ENCODE measurements at places on chromosomes 2 and 18. TPM values are rescaled to one million over a fixed set of nuclear protein-coding genes. Genes with fewer than 3 reads are reported as not detected.

Gene ST6GAL2
- 1.3 TPM for total RNA-seq

- no peaks in the 10 kb centered on the region for H3K36me3 ChIP-seq
- H3K27ac ChIP-seq: peak overlapping the region; percentile 90
- peaks cover 13% of the 10 kb centered on the region for H3K4me1 ChIP-seq
- H3K4me3 ChIP-seq: peak overlapping the region; percentile 80
Observed at GRCh38 chr18:51196811-51197660, 445 bp downstream of the MEX3C start.

- DNase-seq: no peak
- no peak overlapping the region for H3K27ac ChIP-seq
- H3K4me1 ChIP-seq: peaks cover 10% of the 10 kb centered on the region
- no peak overlapping the region for H3K4me3 ChIP-seq
- H3K36me3 ChIP-seq: peaks cover 19% of the 10 kb centered on the region
Observed at GRCh38 chr2:10584843-10585475, 104.8 kb downstream of the NOL10 start.

GRCh38 chr2:174606336-174606735 lies 8.7 kb upstream of the WIPF1 start:
- H3K27me3 ChIP-seq: no peaks in the 10 kb centered on the region
- DNase-seq: no peak
- H3K4me3 ChIP-seq: no peak overlapping the region
- no peaks in the 10 kb centered on the region for H3K36me3 ChIP-seq

Gene KIF5C
- total RNA-seq: 0.32 TPM

Gene HOXD12
- total RNA-seq: not detected

- DNase-seq: no peak
- no peak overlapping the region for H3K4me3 ChIP-seq
- peak overlapping the region; percentile 83 for H3K27ac ChIP-seq
- H3K4me1 ChIP-seq: peaks cover 23% of the 10 kb centered on the region
Observed at GRCh38 chr2:64023485-64024258, 4.4 kb upstream of the VPS54 start.

GRCh38 chr2:212905640-212906201 lies 245.7 kb downstream of the IKZF2 start:
- no peaks in the 10 kb centered on the region for H3K36me3 ChIP-seq
- H3K27me3 ChIP-seq: no peaks in the 10 kb centered on the region
- no peaks in the 10 kb centered on the region for H3K4me1 ChIP-seq
- H3K4me3 ChIP-seq: no peak overlapping the region

DNA sequence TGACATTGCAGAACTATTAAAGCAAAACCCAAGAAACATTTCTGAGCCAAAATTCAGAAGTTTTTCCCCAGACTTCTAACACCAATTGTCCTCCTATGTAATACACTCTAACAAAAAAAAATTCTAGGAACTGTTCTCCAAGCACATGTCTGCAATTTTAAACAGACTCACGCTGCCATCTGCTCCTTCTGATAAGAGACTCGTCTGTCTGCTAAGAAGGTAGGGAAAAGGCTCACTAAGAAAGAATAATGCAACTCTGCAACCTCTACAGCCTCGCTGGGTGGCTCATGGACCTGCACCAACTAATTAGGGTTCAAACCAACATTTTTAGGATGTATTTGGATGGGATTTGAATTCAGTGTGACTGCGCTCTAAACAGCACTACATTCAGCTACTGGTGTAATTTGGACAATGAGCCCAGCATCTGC lies 366.5 kb downstream of the DSC3 start:
- H3K27ac ChIP-seq: no peak overlapping the region
- H3K4me1 ChIP-seq: no peaks in the 10 kb centered on the region
- H3K4me3 ChIP-seq: no peak overlapping the region
- H3K36me3 ChIP-seq: no peaks in the 10 kb centered on the region

DNA sequence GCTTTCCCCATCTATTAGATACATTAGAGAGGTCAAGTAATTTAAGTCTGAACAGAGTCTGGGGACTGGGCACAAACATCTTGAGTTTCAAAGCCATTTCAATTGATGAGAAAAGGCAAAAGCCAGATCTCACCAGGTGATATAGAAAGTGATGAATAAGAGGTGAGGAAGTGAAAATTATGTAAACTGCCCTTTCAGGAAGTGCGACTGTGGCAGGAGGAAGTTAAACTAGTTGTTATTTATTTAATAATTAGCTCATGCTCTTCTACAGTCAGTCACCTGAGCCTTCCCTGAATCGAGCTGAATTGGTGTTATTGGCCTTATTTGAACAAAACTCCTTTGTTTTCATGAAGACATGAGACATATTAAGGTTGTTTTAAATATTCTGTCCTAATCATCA lies 115.1 kb downstream of the CDH20 start:
- no peaks in the 10 kb centered on the region for H3K4me1 ChIP-seq
- no peak overlapping the region for H3K27ac ChIP-seq
- no peaks in the 10 kb centered on the region for H3K36me3 ChIP-seq
- no peak for DNase-seq
- H3K27me3 ChIP-seq: no peaks in the 10 kb centered on the region

Gene RMC1
- 19.4 TPM for total RNA-seq

GRCh38 chr18:80247393-80247841 lies at the start of gene PARD6G:
PARD6G (minus strand) TSS chr18:80247514; CDS start chr18:80247348, 166 bp downstream.
- H3K4me1 ChIP-seq: no peaks in the 10 kb centered on the region
- peak; percentile 91 for DNase-seq
- no peaks in the 10 kb centered on the region for H3K36me3 ChIP-seq
- no peaks in the 10 kb centered on the region for H3K27me3 ChIP-seq
- H3K27ac ChIP-seq: peak within 1 kb of the TSS; percentile 24

DNA sequence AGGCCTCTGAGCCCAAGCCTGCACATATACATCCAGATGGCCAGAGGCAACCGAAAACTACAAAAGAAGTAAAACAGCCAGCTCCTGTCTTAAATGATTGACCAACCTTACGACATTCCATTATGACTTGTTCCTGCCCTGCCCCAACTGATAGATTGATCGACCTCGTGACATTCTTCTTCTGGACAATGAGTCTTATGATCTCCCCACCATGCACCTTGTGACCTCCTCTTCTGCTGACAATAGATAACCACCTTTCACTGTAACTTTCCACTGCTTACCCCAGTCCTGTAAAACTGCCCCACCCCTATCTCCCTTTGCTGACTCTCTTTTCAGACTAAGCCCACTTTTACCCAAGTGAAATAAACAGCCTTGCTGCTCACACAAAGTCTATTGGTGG lies 670.0 kb upstream of the PKDCC start:
- H3K36me3 ChIP-seq: no peaks in the 10 kb centered on the region
- no peak overlapping the region for H3K27ac ChIP-seq
- H3K4me1 ChIP-seq: no peaks in the 10 kb centered on the region
- no peak for DNase-seq
- no peak overlapping the region for H3K4me3 ChIP-seq

- H3K27ac ChIP-seq: no peak overlapping the region
- H3K27me3 ChIP-seq: no peaks in the 10 kb centered on the region
- no peaks in the 10 kb centered on the region for H3K4me1 ChIP-seq
- no peak for DNase-seq
- H3K36me3 ChIP-seq: no peaks in the 10 kb centered on the region
Observed at GRCh38 chr18:29853126-29853525, 1189.4 kb downstream of the DSC3 start.

Gene CYP27A1
- total RNA-seq: 211 TPM

Gene CERKL
- total RNA-seq: not detected

Gene UGT1A6
- 96.3 TPM for total RNA-seq

- H3K4me3 ChIP-seq: no peak overlapping the region
- no peaks in the 10 kb centered on the region for H3K4me1 ChIP-seq
- no peaks in the 10 kb centered on the region for H3K27me3 ChIP-seq
Observed at GRCh38 chr2:229856413-229856812, 65.4 kb downstream of the TRIP12 start.

- H3K4me3 ChIP-seq: no peak overlapping the region
- no peaks in the 10 kb centered on the region for H3K27me3 ChIP-seq
- H3K36me3 ChIP-seq: no peaks in the 10 kb centered on the region
- H3K27ac ChIP-seq: no peak overlapping the region
- DNase-seq: peak; percentile 44
- H3K4me1 ChIP-seq: no peaks in the 10 kb centered on the region
Observed at GRCh38 chr18:78192054-78192453, 787.6 kb upstream of the SALL3 start.

Gene MYO3B
- total RNA-seq: not detected

- no peaks in the 10 kb centered on the region for H3K36me3 ChIP-seq
- DNase-seq: no peak
- no peaks in the 10 kb centered on the region for H3K4me1 ChIP-seq
- no peak overlapping the region for H3K4me3 ChIP-seq
Observed at GRCh38 chr2:64383016-64383591, 70.9 kb upstream of the LGALSL start.

GRCh38 chr2:85308896-85309555 lies 18.8 kb downstream of the TGOLN2 start:
- no peaks in the 10 kb centered on the region for H3K4me1 ChIP-seq
- DNase-seq: peak; percentile 82
- H3K27ac ChIP-seq: peak overlapping the region; percentile 37
- no peaks in the 10 kb centered on the region for H3K36me3 ChIP-seq
- H3K27me3 ChIP-seq: no peaks in the 10 kb centered on the region

GRCh38 chr18:46402945-46403344 lies 254.1 kb downstream of the LOXHD1 start:
- H3K4me1 ChIP-seq: no peaks in the 10 kb centered on the region
- no peaks in the 10 kb centered on the region for H3K27me3 ChIP-seq
- no peaks in the 10 kb centered on the region for H3K36me3 ChIP-seq
- DNase-seq: no peak
- H3K27ac ChIP-seq: no peak overlapping the region

DNA sequence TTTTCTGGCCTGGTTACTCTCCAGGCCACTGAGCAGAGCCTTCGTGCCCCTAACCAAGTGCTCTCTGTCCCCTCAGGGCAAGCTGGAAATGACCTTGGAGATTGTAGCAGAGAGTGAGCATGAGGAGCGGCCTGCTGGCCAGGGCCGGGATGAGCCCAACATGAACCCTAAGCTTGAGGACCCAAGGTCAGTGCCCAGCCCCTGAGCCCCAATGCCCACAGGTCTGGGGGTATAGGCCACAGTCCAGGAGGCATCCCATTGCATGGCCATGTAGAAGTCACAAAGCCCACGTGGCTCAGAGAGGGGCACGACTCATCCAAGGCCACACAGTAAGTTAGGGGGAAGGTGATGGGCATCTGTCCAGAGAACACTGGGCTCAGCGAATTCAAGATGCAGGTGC lies 227.6 kb downstream of the DYSF start:
- no peak overlapping the region for H3K4me3 ChIP-seq
- no peaks in the 10 kb centered on the region for H3K4me1 ChIP-seq

- DNase-seq: no peak
- no peaks in the 10 kb centered on the region for H3K4me1 ChIP-seq
- no peaks in the 10 kb centered on the region for H3K27me3 ChIP-seq
Observed at GRCh38 chr2:85475799-85476490, 57.4 kb downstream of the SH2D6 start.

GRCh38 chr2:216340280-216340631 lies 32.0 kb downstream of the MARCHF4 start:
- no peak for DNase-seq
- no peaks in the 10 kb centered on the region for H3K27me3 ChIP-seq
- H3K27ac ChIP-seq: no peak overlapping the region
- H3K4me1 ChIP-seq: no peaks in the 10 kb centered on the region
- no peak overlapping the region for H3K4me3 ChIP-seq
- H3K36me3 ChIP-seq: no peaks in the 10 kb centered on the region

DNA sequence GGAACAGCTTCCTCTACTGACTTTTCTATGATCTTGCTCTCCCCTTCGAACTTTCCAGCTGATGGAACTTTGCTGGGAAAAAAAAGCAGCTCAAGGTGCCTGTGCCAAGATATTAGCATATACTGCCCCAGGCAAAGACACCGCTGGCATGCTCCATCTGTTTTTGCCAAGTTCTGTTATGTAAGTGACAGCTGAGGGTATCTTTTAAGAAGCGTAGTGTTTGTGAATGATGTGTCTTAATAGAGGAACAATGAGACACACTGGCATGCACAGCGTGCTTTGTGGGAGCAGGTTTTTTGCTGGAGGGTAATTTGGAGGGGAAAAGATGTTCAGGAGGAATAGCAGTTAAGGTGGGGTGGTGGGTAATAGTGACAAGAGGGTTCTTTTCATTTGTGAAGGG lies 47.8 kb downstream of the SLC4A3 start:
- H3K4me3 ChIP-seq: no peak overlapping the region
- H3K27me3 ChIP-seq: no peaks in the 10 kb centered on the region
- no peak for DNase-seq
- H3K4me1 ChIP-seq: no peaks in the 10 kb centered on the region
- no peaks in the 10 kb centered on the region for H3K36me3 ChIP-seq

Gene PRKCE
- total RNA-seq: 5.2 TPM

Gene XDH
- 62.0 TPM for total RNA-seq

Gene PPIG
- 16.6 TPM for total RNA-seq

- no peak for DNase-seq
- H3K27me3 ChIP-seq: no peaks in the 10 kb centered on the region
- H3K4me3 ChIP-seq: no peak overlapping the region
Observed at GRCh38 chr2:76684756-76685155, 837.4 kb downstream of the LRRTM4 start.

GRCh38 chr2:142094233-142094632 lies 36.6 kb downstream of the LRP1B start:
- H3K4me1 ChIP-seq: no peaks in the 10 kb centered on the region
- no peak overlapping the region for H3K27ac ChIP-seq
- no peaks in the 10 kb centered on the region for H3K36me3 ChIP-seq
- H3K27me3 ChIP-seq: no peaks in the 10 kb centered on the region
- no peak for DNase-seq

Gene VIT
- total RNA-seq: not detected

Gene MYO5B
- total RNA-seq: 16.1 TPM

Gene IFIH1
- total RNA-seq: 12.0 TPM

DNA sequence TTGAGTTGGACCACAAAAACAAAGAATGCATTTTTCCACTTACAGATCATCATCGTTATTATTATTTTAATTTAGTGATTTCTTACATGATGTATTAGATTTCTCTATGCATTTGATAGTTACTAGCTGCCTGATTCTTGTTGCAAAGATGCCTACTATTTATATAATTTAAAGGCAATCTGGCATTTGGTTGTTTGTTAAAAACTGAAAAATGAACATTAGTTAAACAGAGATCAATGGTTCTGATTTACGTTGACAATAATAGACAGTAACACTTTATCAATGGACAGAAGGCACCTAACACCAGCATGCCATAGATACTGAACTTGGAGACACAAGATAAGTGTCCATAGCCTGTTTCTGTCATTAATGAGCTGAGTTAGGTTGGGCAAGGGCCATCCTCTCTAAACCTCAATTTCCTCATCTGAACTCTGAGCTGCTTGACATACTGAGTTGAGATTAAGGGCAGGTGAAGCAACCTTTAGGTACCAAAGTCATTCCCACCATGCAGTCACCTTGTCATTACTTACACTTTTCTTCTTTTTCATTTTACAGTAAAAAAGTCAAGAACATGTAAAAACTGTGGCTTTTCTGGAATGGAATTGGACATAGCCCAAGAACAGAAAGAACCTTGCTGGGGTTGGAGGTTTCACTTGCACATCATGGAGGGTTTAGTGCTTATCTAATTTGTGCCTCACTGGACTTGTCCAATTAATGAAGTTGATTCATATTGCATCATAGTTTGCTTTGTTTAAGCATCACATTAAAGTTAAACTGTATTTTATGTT lies 3.1 kb downstream of the CCL20 start:
- no peak overlapping the region for H3K27ac ChIP-seq
- no peak for DNase-seq
